ENCODE measurements at places on chromosomes 7 and 10. TPM values are rescaled to one million over a fixed set of nuclear protein-coding genes. Genes with fewer than 3 reads are reported as not detected.

NPY4R gene
- not detected for polyA plus RNA-seq

CHRM2 gene
- not detected for polyA plus RNA-seq

ELAPOR2 gene
- polyA plus RNA-seq = 11.3 TPM

CASD1 gene
- 19.0 TPM for polyA plus RNA-seq

GRCh38 chr7:35726654-35727053 is 31.7 kb upstream of the HERPUD2 start:
- no peak for DNase-seq
- H3K27me3 ChIP-seq = no peaks in the 10 kb centered on the region
- no peak overlapping the region for H3K4me3 ChIP-seq

DNA sequence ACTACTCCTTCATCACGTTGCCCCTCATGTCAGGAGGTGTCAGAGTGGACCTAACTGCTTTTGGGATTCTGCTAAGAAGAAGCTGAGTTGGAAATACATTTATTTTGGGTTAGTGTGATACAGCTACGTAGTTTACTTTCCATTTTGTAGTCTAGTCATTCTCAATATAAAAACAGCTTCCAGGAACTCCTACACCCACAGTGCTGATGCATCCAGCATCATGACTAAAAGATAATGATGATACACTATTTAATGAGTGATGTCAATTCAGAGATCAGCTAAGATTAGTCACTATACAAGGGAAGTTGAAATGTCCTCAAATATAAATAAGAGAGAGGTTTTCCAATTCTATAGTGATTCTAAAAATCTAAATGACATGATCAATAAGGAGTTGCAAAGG is 264.2 kb upstream of the SLC26A5 start:
- no peak for DNase-seq
- no peak overlapping the region for H3K4me3 ChIP-seq
- no peaks in the 10 kb centered on the region for H3K27me3 ChIP-seq
- no peaks in the 10 kb centered on the region for H3K4me1 ChIP-seq
- no peaks in the 10 kb centered on the region for H3K36me3 ChIP-seq

Measured in B cell (primary cell).